ENCODE measurements at places on chromosomes 3 and 15.

- DNase-seq = no peak
Observed at GRCh38 chr15:51128701-51129100, 34.0 kb upstream of the TNFAIP8L3 start.

DNA sequence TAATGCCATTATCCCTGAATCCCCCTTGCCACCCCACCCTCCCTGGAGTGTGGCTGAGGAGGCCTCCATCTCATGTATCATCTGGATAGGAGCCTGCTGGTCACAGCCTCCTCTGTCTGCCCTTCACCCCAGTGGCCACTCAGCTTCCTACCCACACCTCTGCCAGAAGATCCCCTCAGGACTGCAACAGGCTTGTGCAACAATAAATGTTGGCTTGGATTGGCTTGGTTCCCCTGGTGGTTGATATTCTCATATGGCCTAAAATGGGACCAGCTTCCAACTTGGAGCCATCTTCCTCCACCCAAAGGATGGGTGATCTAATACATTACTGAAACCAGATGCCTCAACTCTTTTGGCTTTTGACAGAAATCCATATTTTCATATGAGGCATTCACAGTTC, 34.9 kb downstream of the VIPR1 start:
- no peak for DNase-seq

GRCh38 chr15:58908550-58909309, 24.7 kb downstream of the SLTM start:
- DNase-seq = no peak

DNA sequence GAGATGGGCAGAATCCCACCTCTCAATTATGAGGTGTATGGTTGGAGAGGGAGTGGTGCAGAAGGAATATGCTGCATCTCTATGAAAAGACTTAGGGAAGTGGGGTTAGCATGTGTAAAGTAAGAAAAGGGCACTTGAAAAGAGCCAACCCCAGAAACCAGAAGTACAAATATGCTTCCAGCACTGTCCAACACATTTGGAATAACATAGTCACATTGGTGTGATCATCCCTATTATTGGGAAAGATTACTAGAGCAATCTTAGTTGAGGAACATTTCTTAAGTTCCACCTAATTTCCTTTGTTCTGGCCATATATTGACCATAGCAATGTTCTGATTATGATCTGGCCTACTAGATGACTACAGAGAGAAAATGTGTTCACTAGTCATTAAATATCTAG, 34.3 kb downstream of the HMG20A start:
- no peak for DNase-seq

DNA sequence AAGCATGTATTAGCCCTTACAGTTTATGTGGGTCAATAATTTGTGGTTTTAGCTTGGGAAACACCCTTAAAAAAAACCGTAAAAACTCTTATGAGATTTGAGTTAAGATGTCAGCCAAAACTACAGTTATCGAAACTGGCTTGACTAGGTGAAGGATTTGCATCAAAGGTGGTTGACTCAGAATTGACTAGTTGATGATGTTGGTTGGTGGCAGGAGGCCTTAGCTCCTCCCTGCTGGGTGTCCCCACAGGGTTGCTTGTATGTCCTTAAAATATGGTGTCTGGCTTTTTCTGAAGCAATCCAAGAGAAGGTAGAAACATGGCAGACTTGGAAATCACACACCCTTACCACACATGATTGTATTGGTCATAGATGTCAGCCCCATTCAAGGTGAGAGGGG, 305.1 kb downstream of the ROBO2 start:
- no peak for DNase-seq

DNA sequence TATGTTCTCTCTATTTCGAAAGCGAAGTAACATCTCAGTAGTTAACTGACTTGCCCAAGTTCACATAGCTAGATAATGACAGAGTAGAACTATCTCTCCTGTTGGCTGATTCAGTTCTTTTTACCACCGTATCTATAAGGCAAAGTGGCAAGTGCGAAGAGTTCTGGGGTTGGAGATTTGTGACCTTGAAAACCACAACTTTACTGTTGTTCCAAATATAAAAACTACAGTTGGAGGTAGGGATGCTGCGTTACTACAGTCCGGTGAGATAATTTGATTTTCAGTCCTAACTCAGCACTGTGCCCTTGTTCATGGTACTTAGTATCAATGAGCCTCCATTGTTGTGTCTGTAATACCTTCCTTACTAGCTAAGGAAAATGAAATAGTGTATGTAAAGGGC, 71.2 kb upstream of the GOLGA8B start:
- DNase-seq = no peak

Measured in activated CD8-positive, alpha-beta memory T cell treated with anti-CD3 and anti-CD28 coated beads, Interleukin-2, amount 10 ng/mL, durations not matched to agents 7 days and 5 days (primary cell).